ENCODE measurements at places on chromosomes 12 and 14. TPM values are rescaled to one million over a fixed set of nuclear protein-coding genes. Genes with fewer than 3 reads are reported as not detected.

TTC7B gene
- 9.1 TPM for total RNA-seq

DNA sequence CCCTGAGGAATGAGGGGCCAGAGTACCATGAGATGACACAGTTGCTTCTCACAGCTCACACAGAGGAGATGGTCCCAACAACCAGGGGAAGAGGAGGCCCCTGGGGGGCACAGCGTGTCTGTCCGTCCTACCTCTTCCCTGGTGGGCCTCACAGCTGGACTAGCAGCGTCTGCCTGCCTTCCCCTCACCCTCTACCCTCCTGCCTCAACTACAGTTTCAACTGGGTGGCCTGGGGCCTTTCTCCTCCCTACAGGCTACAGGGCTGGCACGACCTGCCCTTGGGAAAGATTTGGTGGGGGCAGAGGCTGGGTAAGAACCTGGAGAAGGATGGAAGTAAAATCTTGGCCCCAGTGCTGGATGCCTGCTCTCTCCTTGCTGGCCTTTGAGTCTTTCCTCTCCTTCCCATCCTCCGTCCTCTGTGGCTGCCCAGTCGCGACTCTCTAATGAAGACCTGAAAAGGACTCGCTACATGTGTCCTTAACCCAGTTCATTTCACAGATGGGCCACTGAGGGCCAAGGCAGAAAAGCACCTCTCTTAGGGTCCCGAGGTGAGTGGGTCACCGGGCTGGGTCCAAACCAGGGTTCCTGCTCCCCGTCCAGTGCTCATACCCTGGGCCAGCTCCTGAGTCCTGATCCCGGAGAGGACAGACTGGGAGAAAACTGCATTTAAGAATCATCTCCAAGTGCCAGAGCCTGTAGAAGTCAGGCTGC, 232.5 kb downstream of the BCL11B start:
- no peak for DNase-seq

- DNase-seq, result no peak
Measured at GRCh38 chr14:70962935-70963334, 55.7 kb downstream of the PCNX1 start.

DBX2 gene
- not detected for total RNA-seq

- no peak for DNase-seq
Measured at GRCh38 chr12:30926243-30927221, at the start of gene TSPAN11. Gene TSPAN11, plus strand, starts transcription at chr12:30926748. Its CDS starts 27,244 bp downstream, at chr12:30953992.

TXNRD1 gene
- total RNA-seq, result 70.8 TPM

GRCh38 chr14:51145246-51145645, 50.3 kb upstream of the TRIM9 start:
- no peak for DNase-seq

- DNase-seq, result no peak
Measured at GRCh38 chr12:42758806-42759205, 169.3 kb upstream of the PRICKLE1 start.

- DNase-seq, result no peak
Measured at GRCh38 chr14:60225265-60225664, 23.8 kb upstream of the PPM1A start.

GPRC5D gene
- not detected for total RNA-seq

GRCh38 chr12:83102499-83102898, 415.8 kb downstream of the TMTC2 start:
- no peak for DNase-seq

DNA sequence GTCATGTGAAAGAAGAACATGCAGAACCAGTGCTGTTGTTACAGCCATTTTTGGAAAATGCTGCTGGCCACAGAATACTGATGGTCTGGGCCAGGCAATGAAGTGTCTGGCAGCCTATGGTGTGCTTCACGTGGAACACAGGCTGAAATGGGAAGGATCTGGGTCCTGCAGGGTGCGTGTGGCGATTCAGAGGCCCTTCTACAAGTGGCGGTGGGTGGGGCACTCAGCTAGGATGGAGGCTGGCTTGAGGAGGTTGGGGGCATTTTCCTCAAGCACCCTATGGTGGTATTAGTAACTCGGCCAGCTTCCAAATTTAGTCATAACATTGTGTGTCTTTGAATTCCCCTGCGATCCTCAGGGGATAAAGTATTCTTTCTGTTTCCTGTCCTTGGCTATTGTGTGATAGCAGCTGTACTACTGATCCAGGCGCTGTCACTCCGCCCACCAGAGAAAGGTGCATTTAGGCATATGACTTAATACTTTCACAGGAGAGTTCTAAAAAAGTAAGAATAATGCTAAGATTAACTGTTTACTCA, 9.2 kb upstream of the RAD52 start:
- no peak for DNase-seq
